ENCODE measurements at places on chromosomes 5 and 9.

DNA sequence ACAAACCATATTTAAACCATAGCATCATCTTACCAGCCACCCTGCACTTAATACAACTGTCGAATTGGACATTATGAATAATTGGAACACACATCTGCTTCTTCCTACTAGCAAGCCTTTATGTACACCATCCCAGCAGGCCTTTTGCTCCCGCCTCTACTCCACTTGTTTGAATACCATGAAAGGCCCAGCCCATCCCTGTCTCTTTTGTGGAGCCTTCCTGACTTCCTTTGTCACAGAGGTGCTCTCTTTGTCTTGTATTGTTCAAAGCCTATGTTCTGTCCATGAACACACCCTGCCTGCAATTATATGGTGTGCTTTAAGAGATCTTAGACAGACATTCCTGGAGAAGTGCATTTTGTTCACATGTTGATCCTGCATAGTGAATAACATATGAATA is 465.7 kb downstream of the DIRAS2 start:
- no peak for DNase-seq

- peak; percentile 18 for DNase-seq
Observed at GRCh38 chr9:124285903-124286291, 28.1 kb downstream of the NEK6 start.

GRCh38 chr9:125634040-125634717 is 72.8 kb downstream of the MAPKAP1 start:
- DNase-seq: no peak

- DNase-seq: no peak
Observed at GRCh38 chr5:6705088-6705487, 8.1 kb upstream of the TENT4A start.

- DNase-seq: no peak
Observed at GRCh38 chr9:132044176-132044875, 35.3 kb downstream of the MED27 start.

DNA sequence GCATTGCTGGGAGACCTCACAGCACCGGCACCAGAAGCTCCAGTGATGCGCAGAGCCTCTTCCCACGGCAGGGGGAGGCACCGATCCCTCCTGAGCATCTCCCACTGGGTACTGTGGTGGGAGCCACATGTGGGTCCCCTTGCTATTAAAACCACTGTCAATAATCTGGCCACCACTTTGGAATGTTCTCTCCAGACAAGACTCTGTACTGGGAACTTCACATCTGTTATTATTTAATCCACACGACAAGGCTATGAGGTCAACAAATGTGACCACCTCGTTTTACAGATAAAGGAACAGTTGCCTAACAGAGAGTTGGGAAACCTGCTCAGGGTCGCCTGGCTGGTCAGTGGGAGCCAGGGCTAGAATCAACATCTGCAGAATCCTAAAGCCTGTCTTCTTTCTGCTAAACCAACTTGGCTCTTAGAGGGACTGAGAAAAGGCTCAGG is 72.7 kb downstream of the EPB41L4B start:
- no peak for DNase-seq

GRCh38 chr9:120446671-120447070 is 133.3 kb downstream of the CDK5RAP2 start:
- DNase-seq: no peak

GRCh38 chr9:129698254-129698757 is 32.9 kb downstream of the PRRX2 start:
- no peak for DNase-seq

All from activated CD8-positive, alpha-beta memory T cell treated with anti-CD3 and anti-CD28 coated beads for 1 hour (primary cell).